HT1080 (cell line): ENCODE measurements at places on chromosomes 7 and 10.
A peak's percentile ranks its signal among the peaks of the same experiment; 100 is the strongest.

GRCh38 chr7:67413670-67414069 is 417.0 kb downstream of the TYW1 start:
- DNase-seq = no peak

GRCh38 chr7:12436896-12437535 is 33.4 kb upstream of the VWDE start:
- peak; percentile 70 for DNase-seq

DNA sequence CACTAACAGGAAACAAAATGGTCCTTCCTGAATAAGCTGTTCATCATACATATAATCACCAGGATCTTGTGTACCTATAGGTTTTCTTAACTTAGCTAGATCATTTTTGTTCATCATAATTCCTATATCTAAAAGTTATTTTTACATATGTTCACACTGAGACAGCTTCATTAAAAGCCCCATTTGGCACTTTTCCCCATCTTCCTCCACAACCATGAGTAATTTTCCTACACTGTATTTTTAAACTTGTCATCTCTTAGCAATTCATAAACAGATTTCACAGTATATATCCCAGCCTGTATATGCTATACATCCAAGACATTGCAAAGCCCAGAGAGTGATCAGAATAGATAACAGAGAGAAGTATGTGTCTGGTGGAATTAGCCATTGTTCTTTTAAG is 28.3 kb downstream of the ZNF365 start:
- DNase-seq = no peak

- DNase-seq = no peak
Observed at GRCh38 chr10:26543567-26544306, 105.6 kb downstream of the APBB1IP start.

DNA sequence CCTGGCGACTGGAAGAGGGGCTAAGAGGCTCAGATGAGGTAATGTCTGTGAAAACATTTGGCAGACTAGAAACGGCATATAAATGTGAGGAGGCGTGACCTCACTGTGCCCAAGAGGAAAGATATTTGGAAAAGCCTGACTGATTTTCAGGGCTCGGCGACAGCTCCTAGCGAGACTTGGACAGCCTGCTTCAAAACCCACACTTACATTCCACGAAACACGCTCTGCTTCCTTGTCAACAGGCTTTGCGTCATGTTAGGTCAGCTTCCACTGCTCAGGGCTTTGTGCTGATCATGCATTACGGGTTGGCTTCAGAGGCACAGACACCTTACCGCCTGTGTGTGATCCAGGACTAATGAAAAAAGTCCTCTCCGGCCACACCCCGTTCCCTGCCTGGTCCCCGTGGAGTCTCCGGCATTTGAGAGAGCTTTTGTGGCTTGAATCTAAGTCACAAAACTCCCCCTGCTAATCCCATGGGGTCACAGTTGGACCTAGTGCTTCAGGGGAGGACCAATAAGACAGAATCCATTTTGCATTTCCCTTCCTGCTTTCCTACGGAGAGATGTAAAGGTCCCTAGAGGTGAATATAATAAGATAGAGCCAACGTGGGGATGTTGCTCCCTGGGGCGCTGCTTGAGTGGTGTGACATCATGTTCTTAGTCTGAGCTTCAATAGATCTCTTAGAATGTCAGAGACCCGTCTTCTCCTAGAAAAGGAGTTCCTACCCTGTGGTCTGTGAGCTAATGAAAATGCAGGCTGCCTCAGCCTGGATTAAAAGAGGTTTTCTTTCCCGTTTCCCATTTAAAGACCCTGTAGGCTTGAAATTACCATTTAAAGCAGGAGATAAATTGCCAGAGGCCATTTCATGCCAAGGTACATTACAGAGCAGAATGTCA is 25.5 kb downstream of the FGFBP3 start:
- DNase-seq = no peak

GRCh38 chr10:5818894-5819293 is 5.7 kb upstream of the GDI2 start:
- DNase-seq = no peak

DNA sequence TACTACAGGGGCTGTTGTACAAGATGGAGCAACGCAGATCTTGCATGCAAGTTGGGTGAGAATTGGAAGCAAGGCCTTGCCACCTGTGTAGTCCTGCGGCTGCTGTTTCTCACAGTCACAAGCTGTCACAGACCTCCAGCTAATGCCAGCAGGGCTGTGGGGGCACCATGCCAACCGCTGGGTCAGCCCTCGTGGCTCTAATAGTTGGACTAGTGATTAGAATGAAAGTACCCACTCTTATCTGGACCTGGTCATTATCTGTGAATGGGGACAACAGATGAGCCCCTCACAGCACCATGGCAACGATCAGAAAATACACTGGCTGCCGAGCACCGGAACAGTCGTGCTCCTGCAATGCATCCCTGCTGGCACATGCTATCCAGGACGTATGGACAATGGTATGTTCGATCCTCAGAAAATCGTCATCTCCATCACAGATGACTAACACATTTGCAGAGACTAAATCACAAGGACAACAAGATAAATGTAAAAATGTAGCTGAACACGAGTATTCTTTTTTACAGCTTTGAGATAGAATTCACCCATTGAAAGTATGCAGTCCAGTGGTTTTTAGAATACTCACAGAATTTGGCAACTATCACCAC is 80.4 kb upstream of the CALN1 start:
- no peak for DNase-seq

DNA sequence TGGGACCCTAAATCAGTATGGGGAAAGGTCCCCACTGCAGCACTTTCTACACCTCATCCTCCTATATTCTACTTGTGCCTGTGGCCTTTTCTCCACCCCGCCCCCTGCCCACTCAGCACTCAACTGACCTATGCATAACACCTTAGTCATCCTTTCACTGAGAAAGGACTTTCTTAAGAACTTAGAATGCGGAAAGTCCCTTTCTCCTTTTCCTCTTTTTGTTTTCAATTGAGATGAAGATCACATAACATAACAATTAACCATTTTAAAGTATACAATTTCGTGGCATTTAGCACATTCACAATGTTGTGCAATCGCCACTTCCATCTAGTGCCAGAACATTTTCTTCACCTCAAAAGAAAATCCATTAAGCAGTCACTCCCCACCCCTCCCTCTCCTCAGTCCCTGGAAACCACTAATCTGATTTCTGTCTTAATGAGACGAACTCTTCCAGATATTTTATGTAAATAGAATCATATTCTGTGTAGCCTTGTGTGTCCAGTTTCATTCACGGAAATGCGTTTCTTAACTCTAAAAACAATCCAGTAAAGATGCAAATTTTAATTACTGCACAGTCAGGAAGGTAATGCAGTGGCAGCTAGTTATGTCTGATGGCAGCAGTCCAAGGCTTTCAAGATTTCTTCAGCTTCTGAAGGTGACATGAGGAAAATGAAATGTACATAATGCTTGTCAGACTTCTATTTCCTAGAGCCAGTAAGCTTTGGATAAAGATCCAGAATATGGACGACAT is 41.7 kb downstream of the FAS start:
- DNase-seq = peak; percentile 76

GRCh38 chr10:60877061-60877776 is 66.8 kb downstream of the RHOBTB1 start:
- no peak for DNase-seq

- DNase-seq = peak; percentile 94
Observed at GRCh38 chr7:71868797-71869196, 543.3 kb downstream of the CALN1 start.

DNA sequence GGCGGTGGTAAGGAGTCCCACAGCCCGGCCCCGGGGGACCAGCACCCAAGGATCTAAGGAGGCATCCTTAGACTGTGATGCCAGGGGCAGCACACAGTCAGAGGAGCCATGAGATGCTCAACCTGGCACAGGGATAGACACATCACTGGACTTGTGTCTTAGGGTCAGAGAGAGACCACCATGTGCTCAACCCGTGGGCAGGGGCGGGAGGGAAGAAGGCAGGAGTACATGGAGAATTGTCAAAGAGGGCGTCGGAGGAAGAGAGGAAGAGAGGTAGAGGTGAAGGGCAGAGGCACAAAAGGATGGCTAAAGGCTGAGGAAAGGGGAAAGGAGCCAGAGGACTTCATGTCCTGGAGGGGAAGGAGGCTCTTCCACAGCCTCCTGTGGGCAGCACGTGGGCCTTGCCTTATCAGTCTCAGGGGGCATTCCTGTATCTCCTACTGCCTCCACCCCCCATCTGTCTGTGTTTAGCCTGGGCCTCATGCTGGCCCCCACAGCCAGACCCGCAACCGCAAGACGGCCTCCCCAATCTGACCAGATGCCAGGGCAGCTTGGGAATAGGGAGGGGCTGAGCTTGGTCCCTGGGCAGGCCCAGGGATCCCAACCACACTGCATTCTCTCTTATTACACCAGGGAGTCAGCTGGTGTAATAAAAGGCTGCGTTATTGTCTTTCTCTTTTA is 2.2 kb downstream of the ADCY1 start:
- no peak for DNase-seq

- peak; percentile 44 for DNase-seq
Observed at GRCh38 chr7:141785706-141786552, 4.1 kb upstream of the TAS2R5 start.

- DNase-seq = no peak
Observed at GRCh38 chr7:129388333-129389098, 45.7 kb upstream of the STRIP2 start.

DNA sequence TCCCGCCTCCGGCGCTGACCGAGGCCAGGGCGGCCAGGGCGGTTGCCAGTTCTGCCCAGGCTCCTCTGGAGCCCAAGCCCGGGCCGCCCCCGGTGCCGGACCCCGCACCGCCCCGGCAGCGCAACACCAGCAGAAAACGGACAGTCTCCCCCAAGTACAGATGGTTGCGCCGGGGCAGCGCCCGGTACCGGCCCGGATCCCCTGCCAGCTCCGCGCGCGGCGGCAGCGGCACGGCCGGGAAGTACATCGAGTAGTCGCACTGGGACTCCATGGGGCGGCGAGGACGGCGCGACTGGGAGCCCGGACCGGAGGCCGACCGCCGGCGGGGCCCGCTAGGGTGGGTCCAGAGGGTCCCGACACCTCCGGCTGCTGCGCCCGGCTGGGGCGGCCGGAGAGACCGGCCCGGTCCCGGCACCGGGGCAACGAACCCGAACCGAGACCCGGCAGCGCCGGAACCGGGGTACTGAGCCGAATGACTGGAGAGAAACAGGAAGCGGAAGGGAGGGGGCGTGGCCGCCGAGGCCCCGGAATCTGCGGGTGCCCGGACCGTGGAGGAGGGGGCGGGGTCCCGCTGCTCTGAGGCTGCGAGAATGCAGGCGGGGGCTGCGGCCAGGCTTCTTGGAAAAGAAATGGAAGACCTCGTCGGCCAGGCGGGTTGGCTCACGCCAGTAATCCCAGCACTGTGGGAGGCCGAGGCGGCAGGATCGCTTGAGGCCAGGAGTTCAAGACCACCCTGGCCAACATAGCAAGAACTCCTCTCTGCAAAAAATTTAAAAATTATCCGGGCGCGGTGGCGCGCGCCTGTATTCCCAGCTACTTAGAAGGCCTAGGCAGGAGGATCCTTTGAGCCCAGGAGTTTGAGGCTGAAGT is at the start of gene TRAPPC14:
Gene TRAPPC14, minus strand, starts transcription at position 495 of the 870 bp plus-strand sequence. Its CDS starts 224 bp downstream, at position 271.
- DNase-seq = peak; percentile 82

- no peak for DNase-seq
Observed at GRCh38 chr10:1522237-1522636, 215.1 kb downstream of the ADARB2 start.

GRCh38 chr10:28366994-28367393 is 64.1 kb upstream of the MPP7 start:
- no peak for DNase-seq

DNA sequence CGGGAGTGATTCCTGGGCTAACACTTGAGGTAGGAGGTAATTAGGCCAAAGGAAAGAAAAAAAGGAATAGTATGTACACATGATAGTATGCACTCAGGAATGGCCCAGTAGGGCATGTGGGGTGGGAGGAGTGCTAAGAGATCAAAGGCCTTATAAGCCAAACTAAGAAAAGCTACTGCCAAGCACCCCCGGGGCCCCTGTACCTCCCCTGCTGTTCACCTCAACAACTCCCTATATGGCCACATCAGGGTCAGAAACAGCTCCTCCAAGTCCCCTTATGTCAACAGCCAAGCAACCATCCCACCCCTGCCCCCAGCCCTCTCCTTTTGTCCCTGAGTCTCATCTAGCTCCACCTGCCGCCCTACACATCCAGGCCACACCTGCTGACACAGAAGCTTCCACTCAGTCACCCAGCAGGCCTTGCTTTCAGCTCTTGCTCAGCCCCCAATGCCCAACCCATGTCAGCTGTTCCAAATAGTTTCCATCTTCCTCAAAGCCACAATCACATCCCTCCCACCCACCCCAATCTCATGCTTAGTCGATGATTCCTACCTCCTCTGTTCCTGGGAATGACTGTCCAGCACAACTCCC is 80.2 kb downstream of the SORBS1 start:
- DNase-seq = no peak

- no peak for DNase-seq
Observed at GRCh38 chr10:124474514-124475070, 13.0 kb downstream of the LHPP start.

DNA sequence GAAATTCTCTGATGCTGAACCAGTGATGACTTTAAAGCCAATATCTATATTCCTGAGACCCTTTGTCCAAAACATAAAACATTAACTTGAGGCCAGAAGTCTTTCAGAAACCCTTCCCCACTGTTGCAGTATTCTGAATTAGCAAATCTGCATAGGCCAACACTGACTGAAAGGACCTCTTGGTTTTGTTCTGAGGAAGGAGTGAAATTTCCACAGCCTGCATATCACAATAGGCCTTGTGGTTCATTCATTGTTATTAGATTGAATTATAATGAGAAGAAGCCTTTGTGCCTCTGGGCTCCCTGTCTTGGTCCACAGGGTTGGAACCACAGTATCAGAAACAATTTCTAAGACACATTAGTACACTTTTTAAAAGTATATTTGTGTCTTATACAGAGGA is 90.3 kb downstream of the CCNY start:
- DNase-seq = no peak

GRCh38 chr10:63554657-63555056 is 33.5 kb downstream of the REEP3 start:
- peak; percentile 95 for DNase-seq

DNA sequence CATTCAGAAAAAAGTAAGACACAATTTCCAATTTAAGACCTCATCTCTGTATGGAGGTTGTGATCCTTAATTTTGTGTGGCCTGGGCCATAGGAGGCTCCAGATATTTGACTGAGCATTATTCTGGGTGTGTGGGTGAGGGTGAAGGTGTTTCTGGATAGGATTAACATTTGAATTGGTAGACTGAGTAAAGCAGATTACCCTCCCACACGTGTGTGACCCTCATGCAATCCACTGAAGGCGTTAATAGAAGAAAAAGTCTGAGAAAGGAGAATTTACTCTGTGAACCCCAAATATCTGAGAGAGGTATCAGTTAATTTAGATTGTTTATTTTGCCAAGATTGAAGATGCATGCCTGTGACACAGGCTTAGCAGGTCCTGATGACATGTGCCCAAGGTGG is 328.0 kb upstream of the POT1 start:
- no peak for DNase-seq

DNA sequence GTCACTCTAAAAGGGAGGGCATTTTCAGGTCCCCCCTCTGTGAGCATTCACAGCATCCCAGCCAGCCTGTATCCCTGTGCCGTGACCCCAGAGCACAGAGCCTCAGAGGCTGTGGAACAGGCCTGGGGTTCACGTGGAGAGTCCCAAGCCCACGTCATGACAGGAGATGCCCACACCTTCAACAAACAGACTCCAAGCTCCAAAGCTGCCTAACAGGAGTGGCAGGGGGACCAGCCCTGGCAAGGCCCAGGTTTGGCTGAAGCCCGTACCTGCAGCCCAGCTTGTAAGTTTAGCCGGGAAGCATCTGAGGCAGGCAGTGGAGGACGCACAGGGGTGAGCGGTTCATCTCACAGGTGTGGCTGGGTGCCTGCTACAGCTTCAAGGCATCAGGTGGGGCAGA is 33.5 kb downstream of the LHPP start:
- no peak for DNase-seq
